ENCODE measurements at places on chromosomes 2 and 18.
A peak's percentile ranks its signal among the peaks of the same experiment; 100 is the strongest.

- no peak for DNase-seq
These were observed 102.8 kb upstream of the UBXN4 start for GRCh38 chr2:135638825-135639224.

DNA sequence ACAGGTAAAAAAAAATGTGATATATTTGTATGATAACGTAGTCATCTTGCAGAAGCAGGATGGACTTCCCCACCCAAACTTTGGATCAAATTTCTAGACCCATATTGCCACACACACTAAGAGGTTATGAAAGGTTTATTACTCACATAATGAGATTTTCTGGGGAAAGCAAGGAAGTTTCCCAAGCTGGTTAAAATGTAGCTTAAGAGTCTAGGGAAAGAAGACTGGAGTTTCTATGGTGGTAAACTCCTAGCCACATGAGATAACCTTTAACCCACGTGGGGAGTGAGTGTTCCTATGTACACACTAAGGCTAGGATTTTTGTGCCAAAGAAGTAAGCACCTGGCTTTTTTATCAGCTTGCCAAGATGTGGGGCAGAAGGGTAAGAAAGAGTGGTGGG lies 335.7 kb upstream of the UBE2E3 start:
- no peak for DNase-seq

DNA sequence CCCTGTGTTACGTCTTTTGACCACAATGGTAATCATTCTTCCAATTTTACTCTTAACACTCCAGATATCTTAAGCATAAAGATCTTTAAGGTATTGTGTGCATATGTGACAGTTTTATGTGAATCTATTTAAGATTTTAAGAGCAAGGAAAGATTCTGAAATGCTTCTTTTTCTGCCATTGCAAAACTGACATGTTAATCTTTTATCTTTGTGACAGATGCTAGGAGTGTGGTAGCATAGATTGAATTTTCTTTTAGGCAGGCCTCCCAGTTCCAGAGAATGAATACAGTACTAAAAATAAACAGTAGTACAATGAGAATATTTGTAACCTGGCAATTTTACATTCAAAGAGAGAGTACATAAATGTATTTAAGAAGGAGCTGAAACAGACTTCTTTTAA lies 232.5 kb upstream of the ZSWIM2 start:
- DNase-seq, result no peak

- DNase-seq, result no peak
These were observed 424.1 kb upstream of the ZEB2 start for GRCh38 chr2:144943986-144944385.

GRCh38 chr18:62183578-62184195 lies 3.2 kb downstream of the PIGN start:
- DNase-seq, result peak; percentile 32

DNA sequence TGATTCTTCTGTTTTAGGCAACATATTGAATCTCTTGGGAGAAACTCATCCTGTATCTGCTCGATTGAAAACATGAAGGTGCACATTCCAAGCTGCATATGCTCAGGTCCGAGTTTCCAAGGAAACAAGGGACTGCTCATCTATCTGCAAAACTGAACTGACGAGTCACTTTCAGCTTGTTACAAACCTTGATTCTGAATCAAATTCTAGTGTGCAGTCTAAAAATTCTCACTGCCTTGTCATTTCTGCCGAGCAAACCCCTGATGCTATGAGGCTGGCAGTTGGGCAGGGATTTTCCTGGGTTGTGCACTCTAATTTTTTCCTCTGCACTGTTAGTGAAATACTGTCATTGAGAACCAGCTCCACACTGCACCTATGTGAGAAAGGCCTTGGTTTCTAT lies 101.3 kb upstream of the ETAA1 start:
- no peak for DNase-seq

GRCh38 chr2:7430421-7430868 lies 513.2 kb downstream of the RNF144A start:
- no peak for DNase-seq

- DNase-seq, result no peak
These were observed 4.6 kb downstream of the LOXHD1 start for GRCh38 chr18:46652372-46652771.

- DNase-seq, result no peak
These were observed 55.3 kb upstream of the HK2 start for GRCh38 chr2:74778381-74779264.

DNA sequence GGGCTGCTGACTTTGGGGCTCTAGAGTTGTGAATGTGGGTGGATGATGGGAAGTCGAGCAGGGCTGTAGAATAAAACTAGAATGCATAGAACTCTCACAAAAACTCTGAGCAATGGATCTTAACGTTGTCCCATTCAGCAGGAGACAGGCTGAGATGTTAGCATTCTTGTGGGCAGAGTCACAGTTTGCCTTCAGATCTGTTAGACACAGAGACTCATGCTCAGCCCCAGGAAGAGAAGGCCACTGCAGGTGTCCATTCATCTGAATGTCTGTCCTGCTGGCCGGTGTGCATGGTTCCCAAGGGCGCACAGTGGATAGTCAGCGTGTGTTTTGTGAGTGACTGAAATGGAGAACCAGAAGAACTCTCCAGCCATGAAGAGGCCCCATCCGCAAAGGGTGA lies 111.3 kb downstream of the TSN start:
- no peak for DNase-seq

DNA sequence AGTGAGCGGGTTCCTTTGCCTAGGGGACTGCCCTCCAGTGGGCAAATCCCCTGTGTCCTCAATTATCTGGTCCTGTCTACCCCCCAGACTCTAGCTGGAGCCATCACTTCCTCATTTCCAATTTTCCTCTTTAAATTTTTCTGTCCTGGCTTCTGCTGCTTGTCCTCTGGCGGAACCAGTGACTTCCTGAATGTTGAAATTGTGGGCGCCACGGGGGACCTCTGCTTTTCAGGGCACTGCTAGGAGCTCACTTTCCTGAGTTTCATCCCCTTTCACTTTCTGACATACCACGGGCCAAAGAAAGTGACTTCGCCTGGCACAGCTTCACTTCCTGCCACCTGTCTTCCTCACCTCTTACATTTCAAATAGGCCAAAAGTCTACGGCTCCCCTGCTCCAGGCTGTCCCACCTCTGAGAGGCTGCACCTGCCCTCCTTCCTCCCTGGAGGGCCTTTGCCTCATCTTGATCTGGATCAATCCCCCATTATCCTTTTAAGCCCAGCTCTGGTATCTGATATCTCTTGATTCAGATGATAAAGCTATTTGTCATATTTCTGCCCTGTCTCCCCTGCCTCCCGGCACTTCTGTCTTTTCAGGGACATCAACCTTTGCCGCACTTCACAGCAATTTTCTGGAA lies 1.4 kb upstream of the MARCO start:
- DNase-seq, result no peak

- no peak for DNase-seq
These were observed 76.0 kb upstream of the MEX3C start for GRCh38 chr18:51273437-51273836.

DNA sequence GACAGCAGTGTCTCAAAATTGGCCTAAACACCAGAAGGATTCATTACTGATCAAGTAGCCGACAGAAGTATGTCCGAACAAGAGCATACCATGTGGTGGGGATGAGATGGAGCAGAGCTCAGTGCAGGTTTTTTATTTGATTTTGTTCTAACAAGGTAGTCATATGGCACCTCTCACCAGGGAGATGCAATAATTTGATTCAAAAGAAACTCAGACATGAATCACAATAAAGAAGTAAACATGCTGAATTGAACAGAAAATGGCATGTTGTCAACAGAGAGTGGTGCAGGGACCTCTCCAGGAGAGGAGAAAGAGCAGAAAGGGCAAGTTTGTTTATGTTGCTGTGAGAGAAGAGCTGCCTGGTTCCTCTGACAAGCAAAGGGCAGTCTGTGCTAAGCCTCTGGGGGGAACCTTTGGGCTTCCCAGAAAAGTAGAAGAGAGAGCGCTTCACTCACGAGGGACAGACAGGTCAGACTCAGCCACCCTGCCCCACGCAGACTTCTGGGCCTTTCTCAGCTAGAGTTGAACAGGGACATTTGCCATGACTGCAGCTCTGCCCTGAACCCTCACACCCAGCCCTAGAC lies 351.3 kb upstream of the RAB12 start:
- DNase-seq, result no peak

DNA sequence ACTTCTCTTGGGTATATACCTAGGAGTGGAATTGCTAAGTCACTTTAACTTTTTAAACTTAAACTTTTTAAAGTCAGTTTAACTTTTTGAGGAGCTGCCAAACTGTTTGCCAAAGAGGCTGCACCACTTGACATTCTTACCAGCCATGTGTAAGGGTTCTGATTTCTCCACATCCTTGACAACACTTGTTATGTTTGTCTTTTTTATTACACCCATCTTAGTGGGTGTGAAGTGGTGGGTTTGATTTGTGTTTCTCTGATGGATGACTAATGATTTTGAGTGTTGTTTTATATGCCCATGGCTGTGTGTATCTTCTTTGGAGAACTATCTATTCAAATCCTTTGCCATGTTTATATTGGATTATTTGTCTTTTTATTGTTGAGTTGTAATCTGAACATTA lies 13.6 kb downstream of the ASAP2 start:
- no peak for DNase-seq

DNA sequence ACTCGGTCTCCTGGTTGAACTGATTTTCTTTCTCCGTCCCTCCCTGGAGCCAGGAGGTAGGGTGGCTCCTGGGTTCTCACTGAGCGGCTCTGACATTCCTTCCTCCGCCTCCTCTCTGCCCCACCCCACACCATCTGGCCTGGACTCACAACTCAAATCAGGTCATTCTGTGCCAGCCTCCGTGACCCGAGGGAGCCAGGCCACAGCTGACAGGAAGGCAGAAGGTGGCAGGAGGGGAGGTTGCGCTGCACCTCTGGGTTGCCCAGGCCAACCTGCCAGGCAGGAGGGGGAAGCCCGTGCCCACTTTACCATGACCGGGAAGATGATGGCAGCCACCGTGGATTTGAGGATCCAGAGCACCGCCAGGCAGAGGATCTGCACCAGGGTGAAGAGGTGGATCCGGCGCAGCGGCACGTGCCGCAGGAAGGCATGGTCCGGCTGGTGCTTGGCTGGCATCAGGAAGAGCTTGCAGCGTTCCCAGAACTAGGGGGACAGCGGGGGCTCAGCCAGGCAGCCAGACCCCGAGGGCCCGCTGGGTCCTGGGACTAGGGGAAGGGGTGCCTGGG lies 28.3 kb downstream of the MTHFD2 start:
- no peak for DNase-seq

DNA sequence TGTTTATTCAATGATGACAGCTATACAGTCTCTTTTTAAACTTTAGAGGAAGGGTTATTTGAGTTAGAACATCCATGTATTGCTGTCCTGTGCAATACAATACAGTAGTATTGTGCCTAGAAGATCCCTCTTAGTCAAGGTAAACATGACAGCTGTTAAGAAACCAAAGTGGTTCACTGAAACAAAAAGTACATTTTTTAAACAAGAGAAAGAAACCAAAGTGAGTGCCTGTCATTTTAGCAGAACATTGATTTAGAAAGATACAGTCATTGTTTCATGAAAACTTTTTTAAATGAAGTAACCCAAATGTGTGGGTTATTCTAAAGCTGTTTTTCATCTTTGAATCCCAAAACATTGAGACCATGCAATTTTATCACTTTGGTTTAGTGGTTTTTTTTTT lies 15.5 kb downstream of the ITPRID2 start:
- no peak for DNase-seq

GRCh38 chr18:63302220-63302619 lies 17.3 kb downstream of the BCL2 start:
- no peak for DNase-seq

GRCh38 chr2:239312741-239313667 lies 87.8 kb downstream of the HDAC4 start:
- no peak for DNase-seq

Measured in stimulated activated CD4-positive, alpha-beta T cell treated with anti-CD3 and anti-CD28 coated beads, Interleukin-2, amount 100 ng/mL, for 4 hours (primary cell).